Fibroblast of villous mesenchyme (primary cell): ENCODE measurements at places on chromosomes 16 and 17. TPM values are rescaled to one million over a fixed set of nuclear protein-coding genes. Genes with fewer than 3 reads are reported as not detected.

WNT3 gene
- 0.97 and 2.2 TPM in 2 replicates for total RNA-seq

PRSS8 gene
- total RNA-seq, result under 0.01 TPM in 1 of 2 replicates, not detected in the other

LGALS9B gene
- not detected in 2 replicates for total RNA-seq

DNA sequence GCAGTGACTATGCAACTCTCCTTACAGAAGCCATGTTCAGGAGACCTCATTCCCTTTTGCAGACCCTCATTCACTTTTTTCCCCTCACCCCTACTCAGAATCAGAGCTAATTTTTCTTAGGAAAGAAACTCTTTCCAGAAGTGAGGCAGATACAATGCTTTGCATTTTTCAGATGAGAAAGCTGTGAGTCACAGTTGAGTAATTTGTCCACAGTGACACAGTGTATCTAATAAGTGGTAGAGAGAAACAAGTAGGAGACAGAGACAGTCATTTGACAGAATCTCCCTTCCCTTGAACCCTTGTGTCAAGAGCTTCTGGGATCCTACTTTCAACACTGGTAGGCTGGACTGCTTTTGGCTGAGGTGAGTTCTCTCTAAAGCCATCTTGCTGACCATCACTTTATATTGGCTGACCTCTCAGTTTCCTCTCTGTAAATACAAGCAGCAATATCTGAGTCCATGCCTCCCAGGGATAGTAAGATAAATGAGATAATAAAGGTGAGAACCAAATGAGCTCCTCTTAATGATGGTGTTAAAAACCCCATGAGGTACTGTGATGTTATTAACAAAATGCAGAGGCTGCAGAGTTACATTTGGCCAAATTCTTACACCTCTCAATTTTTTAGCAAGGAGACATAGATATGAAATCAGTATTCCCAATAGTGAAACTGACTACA lies 130.8 kb downstream of the CA10 start:
- DNase-seq, result peak; percentile 6

DNA sequence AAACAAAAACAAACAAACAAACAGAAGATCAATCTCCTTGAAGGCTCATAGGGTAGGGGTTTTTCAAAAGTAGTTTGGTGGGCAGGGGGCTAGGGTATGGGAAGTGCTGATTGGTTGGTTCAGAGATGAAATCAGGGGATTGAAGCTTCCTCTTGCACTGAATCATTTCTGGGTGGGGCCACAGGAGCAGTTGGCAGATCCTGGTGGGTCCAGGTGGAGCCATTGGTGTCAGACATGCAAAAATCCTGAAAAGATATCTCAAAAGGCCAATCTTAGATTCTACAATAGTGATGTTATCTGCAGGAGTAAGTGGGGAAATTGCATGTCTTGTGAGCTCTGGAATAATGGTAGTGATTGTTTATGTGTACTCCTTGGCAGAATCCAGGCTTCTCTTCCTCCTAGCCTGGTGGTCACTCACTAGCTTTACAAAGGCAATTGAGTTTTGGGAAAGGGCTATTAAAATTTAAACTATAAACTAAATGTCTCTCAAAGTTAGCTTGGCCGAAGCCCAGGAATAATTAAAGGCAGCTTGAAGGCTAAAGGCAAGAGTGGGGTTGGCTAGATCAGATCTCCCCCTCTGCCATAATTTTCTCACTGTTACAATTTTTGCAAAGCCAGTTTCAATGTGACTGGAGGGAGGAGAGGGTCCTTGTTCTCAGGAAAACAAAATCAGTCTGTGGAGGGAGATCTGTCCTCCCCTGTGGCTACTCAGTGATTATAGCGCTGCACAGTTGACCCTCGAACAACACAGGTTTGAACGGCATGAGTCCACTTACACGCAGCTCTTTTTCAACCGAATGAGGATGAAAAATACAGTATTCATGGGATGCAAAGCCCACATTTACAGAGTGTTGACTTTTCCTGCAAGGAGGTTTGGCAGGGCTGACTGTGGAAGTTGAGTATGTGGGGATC lies 45.2 kb downstream of the RNF112 start:
- no peak for DNase-seq

PRSS22 gene
- total RNA-seq, result not detected in 2 replicates

GRCh38 chr16:85245307-85246172 lies 133.3 kb upstream of the CIBAR2 start:
- peak; percentile 69 for DNase-seq

DNA sequence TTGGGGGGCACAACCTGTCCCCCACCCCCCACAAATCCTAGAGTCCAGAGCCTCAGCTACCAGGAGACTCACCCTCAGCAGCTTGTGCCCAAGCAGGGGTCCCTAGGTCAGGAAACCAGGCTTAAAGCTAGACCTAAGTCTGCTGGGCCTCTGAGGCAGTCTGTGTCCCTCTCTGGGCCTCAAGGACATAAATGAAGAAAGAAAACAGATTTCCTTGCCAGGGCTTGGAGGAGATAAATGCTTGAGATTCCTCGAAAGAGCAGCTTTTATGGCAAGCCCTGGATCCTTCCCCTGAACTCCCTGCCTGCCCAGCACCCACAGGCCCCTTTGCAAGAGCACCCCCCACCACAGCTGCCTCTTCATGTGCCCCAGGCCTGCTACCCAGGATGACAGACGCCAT lies 3.3 kb downstream of the SRCIN1 start:
- peak; percentile 23 for DNase-seq

DNA sequence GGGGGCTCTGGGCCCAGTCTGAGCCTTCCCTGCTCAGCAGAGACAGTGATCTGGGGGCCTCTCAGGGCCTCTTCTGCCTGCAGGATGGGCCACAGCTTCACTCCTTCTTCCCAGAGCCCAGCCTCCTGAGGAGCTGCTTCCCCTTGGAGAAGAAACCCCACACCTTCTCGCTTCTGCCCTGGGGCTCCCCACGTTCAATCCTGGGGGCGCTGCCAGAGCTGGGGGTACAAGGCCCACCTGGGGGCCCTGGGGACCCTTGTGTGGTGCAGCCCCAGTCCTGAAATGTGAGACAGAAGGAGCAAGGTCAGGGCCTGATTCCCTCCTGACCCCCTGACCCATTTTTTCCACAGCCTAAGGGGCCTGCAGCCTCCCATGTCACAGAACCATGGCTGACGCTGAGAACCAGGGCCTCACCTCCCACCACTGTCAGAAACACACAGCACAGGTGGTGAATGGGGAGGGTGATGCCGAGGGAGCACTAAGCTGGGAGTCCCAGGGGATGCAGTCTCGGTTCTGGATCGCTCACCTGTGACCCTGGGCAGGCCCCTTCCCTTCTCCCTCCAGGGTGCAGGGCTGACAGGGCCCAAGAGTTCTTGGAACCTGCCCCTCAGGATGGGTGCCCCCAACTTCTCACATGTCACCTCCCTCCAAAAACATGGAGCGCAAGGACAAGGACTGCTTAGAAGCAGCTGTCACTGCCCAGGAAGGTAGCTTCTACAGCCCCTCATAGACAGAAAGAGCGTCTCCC lies 21.6 kb upstream of the MPO start:
- no peak for DNase-seq

- no peak for DNase-seq
Measured at GRCh38 chr16:52383119-52383518, 163.8 kb downstream of the TOX3 start.

DNA sequence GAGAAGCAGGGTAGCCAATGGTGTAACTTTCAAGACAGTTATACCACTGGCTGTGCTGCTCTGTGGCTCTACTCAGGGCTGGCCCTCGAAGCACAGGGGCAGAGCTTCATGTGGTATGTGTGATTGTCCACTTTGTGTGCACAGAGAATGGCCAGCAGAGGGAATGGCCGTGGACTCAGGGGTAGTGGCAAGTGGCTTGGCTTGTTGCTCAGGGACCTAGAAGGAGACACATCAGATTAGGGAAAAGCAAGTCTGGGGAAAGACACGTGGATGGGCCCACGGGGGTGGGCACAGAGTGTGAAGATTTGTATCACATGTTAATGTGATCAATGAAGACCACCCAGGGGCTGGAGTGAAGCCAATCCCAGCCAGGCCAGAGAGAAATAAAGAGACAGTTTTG lies 20.0 kb upstream of the XYLT2 start:
- DNase-seq, result no peak

- peak; percentile 32 for DNase-seq
Measured at GRCh38 chr16:77213542-77214106, 14.4 kb downstream of the SYCE1L start.

OTOP3 gene
- not detected in 2 replicates for total RNA-seq

DNA sequence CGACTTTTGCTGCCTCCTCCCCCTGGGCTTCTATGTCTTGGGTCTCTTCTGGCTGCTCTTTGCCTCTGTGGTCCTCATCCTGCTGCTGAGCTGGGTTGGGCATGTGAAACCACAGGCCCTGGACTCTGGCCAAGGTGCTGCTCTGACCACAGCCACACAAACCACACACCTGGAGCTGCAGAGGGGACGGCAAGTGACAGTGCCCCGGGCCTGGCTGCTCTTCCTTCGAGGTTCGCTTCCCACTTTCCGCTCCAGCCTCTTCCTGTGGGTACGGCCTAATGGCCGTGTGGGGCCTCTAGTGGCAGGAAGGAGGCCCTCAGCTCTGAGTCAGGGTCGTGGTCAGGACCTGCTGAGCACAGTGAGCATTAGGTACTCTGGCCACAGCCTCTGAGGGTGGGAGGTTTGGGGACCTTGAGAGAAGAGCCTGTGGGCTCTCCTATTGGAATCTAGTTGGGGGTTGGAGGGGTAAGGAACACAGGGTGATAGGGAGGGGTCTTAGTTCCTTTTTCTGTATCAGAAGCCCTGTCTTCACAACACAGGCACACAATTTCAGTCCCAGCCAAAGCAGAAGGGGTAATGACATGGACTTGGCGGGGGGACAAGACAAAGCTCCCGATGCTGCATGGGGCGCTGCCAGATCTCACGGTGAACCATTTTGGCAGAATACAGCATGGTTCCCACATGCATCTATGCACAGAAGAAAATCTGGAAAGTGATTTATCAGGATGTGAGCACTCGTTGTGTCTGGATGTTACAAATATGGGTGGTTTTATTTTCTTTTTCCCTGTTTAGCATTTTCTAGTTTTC lies 2.3 kb downstream of the GP1BA start:
- peak; percentile 42 for DNase-seq

C16orf74 gene
- total RNA-seq, result 8.2 and 8.4 TPM in 2 replicates

DNA sequence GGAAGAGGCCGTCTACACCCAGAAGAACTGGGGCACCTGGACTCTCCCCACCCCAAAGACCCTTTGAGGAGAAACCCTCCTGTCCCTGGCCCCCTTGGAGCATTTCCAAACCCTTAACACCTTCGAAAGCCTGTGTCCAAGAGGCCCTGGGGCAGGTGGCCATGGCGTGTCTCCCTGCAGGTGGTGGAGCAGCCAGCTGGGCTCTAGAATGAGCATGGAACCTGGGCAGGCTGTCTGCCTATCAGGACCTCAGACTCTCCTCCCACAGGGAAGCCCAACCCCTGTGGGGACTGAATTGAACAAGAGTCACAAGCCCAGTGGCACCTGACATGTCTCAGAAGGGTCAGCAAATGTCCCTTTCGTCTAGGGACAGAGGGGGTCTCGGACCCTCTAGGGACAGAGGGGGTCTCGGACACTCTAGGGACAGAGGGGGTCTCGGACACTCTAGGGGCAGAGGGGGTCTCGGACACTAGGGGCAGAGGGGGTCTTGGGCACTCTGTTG lies 8.4 kb downstream of the CBX4 start:
- DNase-seq, result no peak

GRCh38 chr17:77693776-77694175 lies 264.7 kb upstream of the TNRC6C start:
- DNase-seq, result no peak

DNA sequence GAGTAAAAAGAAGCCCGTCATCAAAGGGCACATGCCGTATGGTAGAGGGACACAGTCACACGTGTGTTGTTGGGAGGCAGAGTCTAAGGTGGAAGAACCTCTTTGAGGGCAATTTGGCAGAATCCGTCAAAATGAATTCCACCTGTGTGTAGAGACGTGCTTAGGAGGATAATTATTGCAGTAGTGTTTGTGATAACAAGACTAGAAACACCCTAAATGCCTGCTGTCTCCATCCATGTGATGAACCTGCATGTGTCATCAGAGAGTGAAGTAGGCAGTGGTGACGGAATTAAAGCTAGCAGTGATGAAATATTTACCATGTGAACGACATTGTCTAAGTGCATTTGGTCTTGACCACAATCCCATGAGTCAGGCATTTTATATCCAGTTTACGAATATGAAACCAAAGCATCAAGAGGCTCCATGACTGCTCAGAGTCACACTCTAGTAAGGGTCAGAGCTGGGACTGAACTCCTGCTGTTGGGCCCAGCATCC lies 61.3 kb upstream of the ADORA2B start:
- peak; percentile 94 for DNase-seq

- no peak for DNase-seq
Measured at GRCh38 chr17:53844491-53845107, 21.9 kb downstream of the KIF2B start.

GRCh38 chr17:75345514-75346167 lies 56.4 kb upstream of the SLC25A19 start:
- DNase-seq, result no peak

GRCh38 chr16:74651841-74652240 lies 14.8 kb downstream of the RFWD3 start:
- no peak for DNase-seq

DNA sequence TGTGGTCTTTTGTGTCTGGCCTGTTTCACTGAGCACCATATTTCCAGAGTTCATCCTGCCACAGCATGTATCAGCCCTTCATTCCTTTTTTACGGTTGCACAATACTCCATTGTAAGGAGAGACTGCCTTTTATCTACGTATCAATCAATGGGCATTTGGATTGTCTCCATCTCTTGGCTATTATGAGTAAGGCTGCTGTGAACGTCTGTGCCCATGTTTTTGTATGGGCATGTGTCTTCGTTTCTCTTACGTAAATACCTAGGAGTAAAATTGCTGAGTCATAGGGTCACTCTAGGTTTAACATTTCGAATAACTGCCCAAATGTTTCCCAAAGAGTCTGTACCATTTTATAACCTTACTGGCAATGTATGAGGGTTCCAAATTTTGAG lies 202.8 kb upstream of the FOXF1 start:
- peak; percentile 85 for DNase-seq

GRCh38 chr17:80980397-80981061 lies 11.1 kb upstream of the CHMP6 start:
- DNase-seq, result no peak

DNA sequence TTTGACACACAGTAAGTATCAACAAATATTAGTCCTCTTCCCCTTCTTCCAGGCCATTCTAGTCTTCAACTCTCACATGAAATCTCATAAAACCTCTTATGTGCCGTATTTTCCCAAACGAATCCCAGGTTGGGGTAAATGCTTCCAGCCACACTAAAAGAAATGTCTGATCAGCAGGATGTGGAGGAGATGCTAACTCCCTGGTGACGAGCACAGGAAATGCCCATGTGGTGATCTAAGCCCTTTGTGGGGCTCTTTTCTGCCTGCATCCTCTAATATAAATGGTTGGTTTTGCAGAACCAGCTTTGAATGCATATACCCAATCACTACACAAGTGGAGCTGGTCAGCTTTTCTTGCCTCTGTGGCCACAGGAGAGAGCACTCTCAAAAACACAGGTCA lies 498.2 kb upstream of the ERCC4 start:
- no peak for DNase-seq

EME1 gene
- total RNA-seq, result 4.5 and 4.7 TPM in 2 replicates

FOXC2 gene
- 0.64 TPM in 1 of 2 replicates, not detected in the other for total RNA-seq

DNA sequence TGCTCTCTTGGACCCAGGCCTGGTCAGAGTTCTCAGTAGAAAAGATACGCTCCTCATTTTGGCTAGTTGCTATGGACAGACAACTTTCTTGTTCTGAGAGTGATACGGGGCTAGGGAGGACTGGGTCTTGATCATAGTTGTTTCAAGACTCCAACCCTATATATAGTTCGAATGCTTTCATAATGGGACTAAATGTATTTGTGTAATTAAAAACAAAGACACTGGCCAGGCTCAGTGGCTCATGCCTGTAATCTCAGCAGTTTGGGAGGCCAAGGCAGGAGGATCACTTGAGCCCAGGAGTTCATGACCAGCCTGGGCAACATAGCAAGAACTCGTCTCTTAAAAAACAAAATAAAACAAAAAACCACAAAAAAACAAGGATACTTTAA lies 17.7 kb downstream of the SLC7A6 start:
- DNase-seq, result no peak

KCNH6 gene
- under 0.01 TPM in 1 of 2 replicates, not detected in the other for total RNA-seq
